ENCODE measurements at places on chromosomes 11 and 22.

GRCh38 chr22:45472426-45472825 is 30.3 kb upstream of the FBLN1 start:
- DNase-seq: no peak

DNA sequence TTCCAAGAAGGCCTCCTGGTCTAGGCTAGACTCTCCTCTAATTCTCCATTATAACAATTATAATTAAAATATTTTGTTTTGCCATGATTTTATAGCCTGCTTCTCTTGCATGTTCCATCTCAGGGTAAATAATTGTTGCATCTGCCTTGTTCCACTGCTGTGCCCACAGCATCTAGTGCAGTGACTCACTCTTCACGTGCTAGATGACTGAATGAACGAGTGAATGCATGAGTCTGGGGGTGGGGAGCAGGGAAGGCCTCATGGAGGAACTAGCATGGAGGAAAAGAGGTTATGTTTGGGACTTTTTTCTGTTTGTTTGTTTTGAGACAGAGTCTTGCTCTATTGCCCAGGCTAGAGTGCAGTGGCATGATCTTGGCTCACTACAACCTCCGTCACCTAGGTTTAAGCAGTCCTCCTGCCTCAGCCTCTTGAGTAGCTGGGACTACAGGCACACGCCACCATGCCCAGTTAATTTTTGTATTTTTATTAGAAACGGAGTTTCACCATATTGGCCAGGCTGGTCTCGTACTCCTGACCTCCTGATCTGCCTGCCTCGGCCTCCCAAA is 5.2 kb upstream of the OAF start:
- no peak for DNase-seq

GRCh38 chr11:93796441-93797231 is 12.6 kb downstream of the MED17 start:
- DNase-seq: no peak

DNA sequence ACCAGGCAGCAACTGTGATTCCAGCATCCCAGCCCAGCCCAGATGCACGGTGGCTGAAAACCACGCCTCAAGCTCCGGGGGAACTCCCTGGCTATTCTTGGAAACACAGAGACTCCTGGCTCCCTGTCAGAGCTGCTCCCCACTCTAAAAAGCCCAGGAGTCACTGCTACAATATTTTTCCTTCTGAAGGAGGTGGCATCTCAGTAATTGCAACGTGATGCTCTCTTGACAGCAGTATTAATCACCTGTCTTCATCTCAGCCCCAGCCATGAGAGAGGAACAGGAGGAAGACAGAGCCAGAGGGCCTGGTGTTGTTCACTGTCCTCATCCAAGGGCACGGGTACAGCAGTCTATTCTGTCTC is 26.9 kb downstream of the DRD2 start:
- DNase-seq: no peak

GRCh38 chr11:65452806-65453490 is 30.4 kb downstream of the NEAT1 start:
- DNase-seq: no peak

- DNase-seq: no peak
Measured at GRCh38 chr11:30545507-30545906, 40.6 kb downstream of the MPPED2 start.

Measured in memory B cell (primary cell).